ENCODE measurements at places on chromosomes 6 and 20.

- no peak for DNase-seq
These were observed 51.2 kb downstream of the CRYBG1 start for GRCh38 chr6:106411643-106412200.

- DNase-seq: peak; percentile 20
These were observed 3.9 kb downstream of the NOL4L start for GRCh38 chr20:32580970-32581838.

- no peak for DNase-seq
These were observed 109.5 kb upstream of the CLDN20 start for GRCh38 chr6:155154158-155154830.

GRCh38 chr6:78693835-78694234, 173.5 kb upstream of the IRAK1BP1 start:
- DNase-seq: no peak
